Adipocyte (in vitro differentiated cells): ENCODE measurements at places on chromosomes 5 and 9.

DNA sequence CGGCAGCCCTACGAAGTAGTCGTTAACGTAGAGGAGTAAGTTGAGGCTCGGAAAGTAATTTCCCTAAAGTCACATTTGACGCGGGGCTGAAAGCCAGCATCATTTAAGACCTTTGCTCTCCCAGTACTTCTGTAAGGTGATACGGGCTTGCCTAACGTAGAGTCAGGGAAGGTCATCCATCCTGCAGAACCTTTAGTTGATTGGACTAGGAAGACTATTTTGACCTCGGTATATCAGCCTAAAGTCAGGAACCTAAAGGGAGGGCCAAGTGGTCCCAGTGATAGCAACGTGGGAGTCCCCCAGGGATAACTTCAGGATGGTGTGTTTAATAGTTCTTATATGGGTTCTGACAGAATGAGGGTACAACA is 657 bp downstream of the NUP214 start:
- no peak for DNase-seq

- peak; percentile 60 for DNase-seq
These were observed 45.6 kb downstream of the VCAN start for GRCh38 chr5:83517072-83517687.

DNA sequence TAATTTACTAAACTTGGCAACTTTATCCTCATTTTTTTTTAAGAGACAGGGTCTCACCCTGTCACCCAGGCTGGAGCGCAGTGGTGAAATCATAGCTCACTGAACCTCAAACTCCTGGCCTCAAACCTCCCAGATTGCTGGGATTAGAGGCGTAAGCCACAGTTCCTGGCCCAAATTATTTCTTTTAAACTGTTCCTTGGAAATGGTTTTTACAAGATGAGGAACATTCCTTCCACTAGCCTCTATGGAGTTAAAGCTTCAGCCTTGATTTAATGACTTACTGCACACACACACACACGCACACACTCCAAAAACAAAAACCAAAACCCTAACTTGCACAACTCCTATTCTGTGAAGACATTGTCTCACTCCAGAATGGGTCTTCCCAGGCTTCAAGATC is 77.2 kb upstream of the TARS1 start:
- no peak for DNase-seq

GRCh38 chr9:129125478-129125877 is 14.3 kb downstream of the PTPA start:
- DNase-seq = peak; percentile 63

DNA sequence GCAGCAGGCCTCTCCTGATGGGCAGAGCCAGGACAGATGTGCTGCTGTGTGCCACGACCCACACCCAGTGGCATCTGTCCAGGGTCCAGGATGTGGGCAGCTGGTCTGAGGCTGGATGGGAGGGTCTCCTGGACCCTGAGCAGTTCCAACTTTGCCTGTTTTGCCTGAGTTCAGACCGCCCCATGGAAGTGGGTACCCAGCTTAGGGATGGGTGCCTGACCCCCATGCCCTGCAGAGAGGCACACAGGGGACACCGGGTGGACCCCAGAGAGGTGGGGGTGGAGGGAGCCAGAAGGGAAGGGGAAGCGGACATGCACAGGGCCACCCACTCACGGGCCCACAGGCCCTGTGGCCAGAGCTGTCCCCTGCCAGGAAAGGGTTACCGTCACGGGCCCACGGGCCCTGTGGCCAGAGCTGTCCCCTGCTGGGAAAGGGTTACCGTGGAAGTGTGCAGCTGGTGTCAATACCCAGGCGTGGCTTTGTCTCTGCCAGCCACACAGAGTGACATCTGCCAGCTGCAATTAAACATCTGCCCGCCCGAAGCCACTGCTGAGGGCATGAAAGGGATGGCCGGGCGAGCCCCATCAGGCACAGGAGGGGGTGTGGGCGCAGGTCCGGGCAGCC is 50.0 kb downstream of the NACC2 start:
- DNase-seq = no peak

DNA sequence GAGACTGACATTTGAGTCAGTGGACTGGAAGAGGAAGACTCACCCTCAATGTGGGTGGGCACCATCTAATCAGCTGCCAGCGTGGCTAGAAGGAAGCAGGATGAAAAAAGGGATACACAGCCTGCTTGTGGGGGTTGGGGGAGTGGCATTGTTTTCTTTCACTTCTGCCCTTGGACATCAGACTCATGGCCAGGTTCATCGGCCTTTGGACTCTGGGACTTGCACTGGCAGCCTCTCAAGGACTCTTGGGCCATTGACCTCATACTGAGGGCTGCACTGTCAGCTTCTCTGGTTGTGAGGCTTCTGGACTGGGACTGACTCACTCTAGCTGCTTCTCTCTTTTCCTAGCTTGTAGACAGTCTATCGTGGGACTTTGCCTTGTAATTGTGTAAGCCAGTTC is 374.9 kb downstream of the TLE1 start:
- DNase-seq = no peak

DNA sequence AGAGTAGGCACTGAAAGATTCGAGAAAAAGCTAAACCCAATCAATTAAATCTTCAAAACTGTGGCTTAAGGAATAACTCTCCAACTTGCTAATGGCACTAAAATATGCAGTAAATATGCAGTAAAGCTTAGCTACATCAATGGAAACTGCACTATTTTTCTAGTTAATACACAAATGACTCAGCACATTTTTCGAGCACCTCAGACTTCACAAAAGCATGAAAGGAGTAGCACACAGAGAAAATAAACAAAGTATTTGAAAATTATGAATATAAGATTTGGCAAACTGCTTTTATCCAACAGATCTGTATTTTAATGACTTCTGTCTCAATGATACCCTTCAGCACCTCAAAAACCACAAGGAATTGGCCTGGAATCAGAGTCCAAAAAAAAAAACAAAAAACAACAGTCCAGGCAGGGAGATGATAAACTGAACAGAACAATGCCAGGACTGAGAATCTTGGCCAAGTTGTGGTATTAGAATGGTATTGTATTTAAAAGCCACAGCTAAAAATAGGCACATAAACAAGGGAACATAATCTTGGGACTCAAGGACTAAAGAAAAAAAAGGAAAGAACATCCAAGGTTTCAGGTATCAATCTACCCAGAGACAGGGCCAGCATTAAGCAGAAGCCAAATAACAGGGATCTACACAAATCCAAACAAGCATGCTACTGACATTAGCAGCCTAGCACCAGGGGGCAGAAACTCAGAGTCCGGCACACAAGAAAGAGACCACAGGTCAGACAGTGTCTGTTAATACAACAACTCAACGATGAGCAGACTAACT is 21.4 kb downstream of the TMEM245 start:
- DNase-seq = peak; percentile 88

DNA sequence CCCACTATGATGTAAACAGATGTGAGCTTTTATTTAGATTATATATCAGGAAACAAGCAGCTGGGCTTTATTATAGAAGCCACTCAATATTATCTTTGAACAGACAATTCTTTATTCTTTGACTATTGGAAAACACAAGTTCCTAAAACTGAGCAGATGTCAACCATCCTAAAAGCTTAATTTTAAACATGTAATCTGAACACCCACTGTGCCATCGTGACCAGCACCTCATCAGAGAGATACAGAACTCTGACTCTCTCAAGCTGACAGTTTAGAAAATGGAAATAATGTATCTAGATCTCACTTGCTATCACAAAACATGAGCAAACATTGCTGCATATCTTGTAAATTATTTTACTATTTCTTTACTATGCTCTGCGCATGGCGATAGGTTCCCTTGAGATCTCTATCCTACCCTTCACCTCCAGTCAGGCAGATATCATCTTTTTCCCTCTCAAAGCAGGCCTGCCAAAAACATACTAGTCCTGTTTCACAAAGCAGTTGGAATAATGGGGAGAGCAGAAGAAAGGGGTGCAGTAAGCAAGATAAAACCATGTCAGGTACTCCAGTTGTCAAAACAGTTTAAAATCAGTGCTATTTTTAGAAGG is 151.0 kb downstream of the KIAA0825 start:
- DNase-seq = no peak

- peak; percentile 87 for DNase-seq
These were observed 284.3 kb downstream of the CCDC171 start for GRCh38 chr9:15837079-15837679.
